ENCODE measurements at places on chromosomes 1 and 21. TPM values are rescaled to one million over a fixed set of nuclear protein-coding genes. Genes with fewer than 3 reads are reported as not detected.

- H3K27ac ChIP-seq, result no peak overlapping the region
- no peaks in the 10 kb centered on the region for H3K27me3 ChIP-seq
- H3K4me1 ChIP-seq, result no peaks in the 10 kb centered on the region
- no peaks in the 10 kb centered on the region for H3K36me3 ChIP-seq
- peak; percentile 88 for DNase-seq
- H3K4me3 ChIP-seq, result no peak overlapping the region
Measured at GRCh38 chr1:89483010-89483756, 41.4 kb upstream of the LRRC8B start.

DNA sequence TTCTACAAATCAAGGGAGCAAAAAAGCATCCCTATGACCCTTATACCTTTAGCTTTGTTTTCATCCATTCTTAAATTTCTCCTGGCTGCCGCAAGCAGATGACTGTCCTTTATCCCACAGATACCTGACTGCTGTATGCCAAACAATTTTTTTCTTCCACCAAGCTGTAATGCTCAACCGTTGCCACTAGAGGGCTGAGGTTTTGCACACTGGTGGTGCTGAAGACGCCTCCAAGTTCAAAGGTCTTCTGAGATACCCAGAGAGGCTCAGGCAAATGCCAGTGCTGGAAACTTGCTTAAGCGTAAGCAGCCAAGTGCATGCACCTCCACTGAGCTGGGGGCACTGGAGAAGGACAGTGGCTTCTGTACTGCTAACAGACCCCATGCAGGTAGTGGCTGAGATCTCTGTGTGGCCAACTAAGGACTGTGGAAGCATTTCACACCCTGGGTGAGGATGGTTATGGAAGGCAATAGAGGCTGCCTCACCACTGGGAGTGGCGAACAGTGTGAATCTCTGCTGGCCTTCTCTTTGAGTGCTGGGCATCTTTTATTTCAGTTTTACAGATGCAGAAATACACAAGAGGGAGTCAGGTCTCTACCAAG, 28.5 kb downstream of the CNIH3 start:
- no peak overlapping the region for H3K4me3 ChIP-seq
- H3K4me1 ChIP-seq, result peaks cover 2% of the 10 kb centered on the region
- peak; percentile 73 for DNase-seq

- H3K27ac ChIP-seq, result no peak overlapping the region
- DNase-seq, result no peak
- H3K27me3 ChIP-seq, result no peaks in the 10 kb centered on the region
Measured at GRCh38 chr1:98923667-98924066, 81.0 kb downstream of the PLPPR5 start.

DNA sequence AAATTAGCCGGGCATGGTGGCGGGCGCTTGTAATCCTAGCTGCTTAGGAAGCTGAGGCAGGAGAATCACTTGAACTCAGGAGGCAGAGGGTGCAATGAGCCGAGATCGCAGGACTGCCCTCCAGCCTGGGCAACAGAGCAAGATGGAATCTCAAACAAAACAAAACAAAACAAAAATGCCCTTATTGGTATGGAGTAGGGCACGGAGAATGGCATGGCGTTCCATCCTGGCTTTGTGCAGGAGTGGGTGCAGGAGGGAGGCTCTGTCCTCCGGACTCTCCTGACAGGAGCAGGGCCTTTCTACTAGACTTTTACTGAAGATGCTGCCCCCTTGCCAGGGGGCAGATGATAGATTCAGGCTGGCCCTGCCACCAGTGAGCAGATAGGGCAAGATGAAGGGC, 1.0 kb downstream of the TMEM61 start:
- H3K36me3 ChIP-seq, result no peaks in the 10 kb centered on the region
- peaks cover 38% of the 10 kb centered on the region for H3K27me3 ChIP-seq
- no peak overlapping the region for H3K27ac ChIP-seq

DNA sequence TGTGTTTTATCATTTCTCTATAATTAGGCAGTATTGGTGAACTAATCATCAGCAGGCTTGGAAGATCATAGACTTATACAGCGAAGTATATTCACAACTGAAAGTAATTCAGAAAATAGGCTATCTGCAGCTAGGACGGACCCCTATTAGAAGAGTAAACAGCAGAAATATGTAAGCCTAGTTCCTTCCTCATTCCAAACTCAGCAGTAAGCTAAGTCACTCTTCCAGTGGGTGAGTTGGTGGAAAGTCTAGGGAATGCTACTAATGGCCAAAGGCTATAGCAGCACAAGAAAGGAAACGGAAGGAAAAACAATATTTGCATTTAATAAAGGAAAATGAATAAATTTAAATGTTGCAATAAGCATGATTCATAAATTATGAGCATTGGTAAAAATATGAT, 918.1 kb upstream of the TMPRSS15 start:
- peak; percentile 8 for DNase-seq
- H3K36me3 ChIP-seq, result no peaks in the 10 kb centered on the region
- no peak overlapping the region for H3K4me3 ChIP-seq
- H3K27ac ChIP-seq, result no peak overlapping the region
- H3K4me1 ChIP-seq, result no peaks in the 10 kb centered on the region

GRCh38 chr1:171860696-171861095, 19.4 kb downstream of the DNM3 start:
- no peak overlapping the region for H3K27ac ChIP-seq
- no peaks in the 10 kb centered on the region for H3K36me3 ChIP-seq
- no peak for DNase-seq
- no peaks in the 10 kb centered on the region for H3K4me1 ChIP-seq
- H3K27me3 ChIP-seq, result no peaks in the 10 kb centered on the region
- H3K4me3 ChIP-seq, result no peak overlapping the region

TCEA3 gene
- 31.2 TPM for polyA plus RNA-seq

HES3 gene
- polyA plus RNA-seq, result not detected

- H3K36me3 ChIP-seq, result no peaks in the 10 kb centered on the region
- H3K4me1 ChIP-seq, result peaks cover 5% of the 10 kb centered on the region
- no peak for DNase-seq
- no peak overlapping the region for H3K4me3 ChIP-seq
Measured at GRCh38 chr1:15598436-15598835, 13.6 kb upstream of the AGMAT start.

TEX38 gene
- 0.27 TPM for polyA plus RNA-seq

- H3K4me3 ChIP-seq, result no peak overlapping the region
- no peak overlapping the region for H3K27ac ChIP-seq
- H3K4me1 ChIP-seq, result peaks cover 17% of the 10 kb centered on the region
- no peak for DNase-seq
- no peaks in the 10 kb centered on the region for H3K27me3 ChIP-seq
Measured at GRCh38 chr1:228490120-228491078, 3.2 kb downstream of the RNF187 start.

DNA sequence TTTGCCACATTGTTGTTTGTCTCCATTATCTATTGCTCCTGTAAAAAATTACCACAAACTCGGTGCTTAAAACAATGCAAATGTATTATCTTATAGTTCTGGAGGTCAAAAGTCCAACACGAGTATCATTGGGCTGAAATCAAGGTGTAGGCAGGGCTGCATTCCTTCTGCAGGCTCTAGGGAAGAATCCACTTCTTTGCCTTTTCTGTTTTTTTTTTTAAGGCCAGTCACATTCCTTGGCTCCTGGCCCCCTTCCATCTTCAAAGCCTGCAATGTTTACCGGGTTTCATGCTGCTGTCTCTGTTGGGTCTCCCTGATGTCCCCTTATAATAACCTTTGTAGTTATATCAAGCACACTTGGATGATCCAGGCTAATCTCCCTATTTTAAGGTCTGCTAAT, 212.7 kb downstream of the PTBP2 start:
- H3K36me3 ChIP-seq, result no peaks in the 10 kb centered on the region
- peaks cover 4% of the 10 kb centered on the region for H3K4me1 ChIP-seq
- peak overlapping the region; percentile 15 for H3K27ac ChIP-seq
- DNase-seq, result peak; percentile 5

Measured in hepatocyte (in vitro differentiated cells).